Progenitor cell of endocrine pancreas (in vitro differentiated cells): ENCODE measurements at places on chromosomes 11 and 22. TPM values are rescaled to one million over a fixed set of nuclear protein-coding genes. Genes with fewer than 3 reads are reported as not detected.

Gene TMEM191B
- 2.2 and 3.3 TPM in 2 replicates for total RNA-seq

Gene TUBA8
- 2.4 and 3.2 TPM in 2 replicates for total RNA-seq

Gene HEPN1
- total RNA-seq = not detected in 2 replicates

DNA sequence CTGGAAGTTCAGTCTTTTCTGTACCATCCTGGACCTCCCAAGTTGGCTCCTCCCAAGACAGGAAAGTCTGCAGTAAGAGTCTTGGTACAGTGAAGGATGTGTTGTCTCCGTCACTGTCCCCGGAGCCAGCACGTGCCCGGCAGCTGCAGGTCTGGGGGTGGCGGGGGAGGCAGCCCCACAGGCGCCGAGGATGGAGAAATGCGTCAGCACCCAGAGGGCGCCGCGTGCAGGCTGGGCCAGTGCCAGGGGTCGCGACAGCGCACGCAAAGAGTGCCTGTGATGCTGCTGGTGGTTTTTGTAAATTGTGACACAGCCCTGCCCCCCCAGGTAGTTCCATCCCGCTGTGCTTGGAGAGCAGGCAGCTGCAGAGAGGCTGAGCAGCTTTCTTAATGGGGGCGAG, 1200.5 kb downstream of the BRD1 start:
- H3K36me3 ChIP-seq = no peaks in the 10 kb centered on the region
- H3K27me3 ChIP-seq = no peaks in the 10 kb centered on the region
- no peak overlapping the region for H3K27ac ChIP-seq
- H3K4me1 ChIP-seq = peaks cover 7% of the 10 kb centered on the region
- H3K4me3 ChIP-seq = no peak overlapping the region

Gene IGF2
- 4,678 and 5,100 TPM in 2 replicates for total RNA-seq

- H3K4me1 ChIP-seq = peaks cover 14% of the 10 kb centered on the region
- no peak overlapping the region for H3K27ac ChIP-seq
- no peak overlapping the region for H3K4me3 ChIP-seq
- DNase-seq = no peak
- peaks cover 6% of the 10 kb centered on the region for H3K27me3 ChIP-seq
Measured at GRCh38 chr22:34842630-34843029, 223.3 kb upstream of the ISX start.

Gene CD3G
- total RNA-seq = not detected in 2 replicates

Gene BARX2
- total RNA-seq = 2.4 and 3.7 TPM in 2 replicates

DNA sequence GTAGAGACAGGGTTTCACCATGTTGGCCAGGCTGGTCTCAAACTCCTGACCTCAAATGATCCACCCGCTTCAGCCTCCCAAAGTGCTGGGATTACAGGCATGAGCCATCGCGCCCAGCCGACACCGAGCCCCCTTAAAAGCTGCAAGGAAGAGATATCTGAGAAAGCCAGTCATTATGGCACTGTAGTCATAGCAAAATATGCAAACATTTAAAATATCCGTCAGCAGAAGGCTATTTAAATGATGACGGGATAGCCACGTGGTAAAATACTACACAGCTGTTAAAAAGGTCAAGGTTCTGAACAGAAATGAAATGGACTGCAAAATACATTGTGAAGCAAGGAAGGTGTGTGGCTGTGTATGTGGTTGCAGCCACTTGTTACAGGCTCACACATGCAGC, 6.4 kb upstream of the CCDC88B start:
- H3K27me3 ChIP-seq = peaks cover 15% of the 10 kb centered on the region
- H3K27ac ChIP-seq = no peak overlapping the region
- H3K36me3 ChIP-seq = no peaks in the 10 kb centered on the region

DNA sequence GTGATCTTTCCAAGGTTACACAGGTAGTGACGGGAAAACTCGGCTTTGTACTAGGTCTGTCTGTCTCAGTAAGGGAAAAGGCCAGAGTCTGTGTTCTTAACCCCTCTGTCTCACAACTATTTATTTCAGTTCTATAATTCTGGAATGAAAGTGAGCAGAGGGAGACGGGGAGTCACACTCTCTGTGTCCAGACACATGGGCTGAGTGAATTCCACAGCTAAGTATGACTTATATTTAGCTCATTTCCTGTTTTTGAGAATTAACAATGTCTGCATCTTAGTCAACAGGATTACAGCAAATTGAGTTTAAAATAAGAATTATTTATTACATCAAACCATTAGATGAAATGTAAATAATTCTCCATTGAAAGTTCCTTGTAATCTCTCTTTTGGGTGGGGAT, 62.5 kb upstream of the OR4B1 start:
- H3K27me3 ChIP-seq = no peaks in the 10 kb centered on the region
- no peak overlapping the region for H3K27ac ChIP-seq
- peaks cover 37% of the 10 kb centered on the region for H3K36me3 ChIP-seq
- H3K4me3 ChIP-seq = no peak overlapping the region
- H3K4me1 ChIP-seq = no peaks in the 10 kb centered on the region
- no peak for DNase-seq

DNA sequence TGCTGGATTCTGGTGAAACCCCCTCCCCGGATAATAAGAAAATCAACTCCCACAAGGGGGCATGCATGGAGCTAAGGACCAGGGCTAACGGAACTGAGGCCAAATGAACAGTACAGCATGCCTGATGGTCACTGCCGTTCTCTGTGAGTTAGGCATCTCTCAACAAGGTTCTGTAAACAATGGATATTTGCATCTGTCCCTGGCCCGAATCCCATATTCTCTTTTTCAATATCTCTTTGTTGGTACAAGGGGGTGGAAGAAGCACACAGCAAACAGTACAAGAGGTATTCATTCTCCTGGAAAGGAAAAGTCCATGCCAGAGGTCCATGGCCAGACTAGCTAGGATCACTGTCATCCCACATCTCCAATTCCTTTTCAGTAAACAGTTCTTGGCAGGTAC, 32.2 kb upstream of the APOA1 start:
- no peaks in the 10 kb centered on the region for H3K27me3 ChIP-seq
- no peak overlapping the region for H3K4me3 ChIP-seq
- DNase-seq = no peak

Gene KCNC1
- total RNA-seq = 0.67 and 1.2 TPM in 2 replicates

Gene C11orf16
- total RNA-seq = not detected in 2 replicates

DNA sequence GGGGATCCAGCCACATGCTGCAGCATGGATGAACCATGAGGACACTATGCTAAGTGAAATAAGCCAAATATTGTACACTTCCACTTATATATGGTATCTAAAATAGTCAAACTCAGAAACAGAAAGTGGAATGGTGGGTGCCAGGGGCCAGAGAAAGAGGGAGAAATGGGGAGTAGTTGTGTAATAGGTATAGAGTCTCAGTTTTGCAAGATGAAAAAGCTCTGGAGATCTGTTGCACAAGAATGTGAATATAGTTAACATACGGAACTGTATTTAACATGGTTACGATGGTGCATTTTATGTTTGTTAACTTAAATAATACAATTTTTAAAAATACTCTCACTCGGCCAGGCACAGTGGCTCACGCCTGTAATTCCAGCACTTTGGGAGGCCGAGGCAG, 21.2 kb downstream of the GDPD5 start:
- no peaks in the 10 kb centered on the region for H3K36me3 ChIP-seq
- no peak overlapping the region for H3K4me3 ChIP-seq
- no peaks in the 10 kb centered on the region for H3K4me1 ChIP-seq
- peaks cover 4% of the 10 kb centered on the region for H3K27me3 ChIP-seq

DNA sequence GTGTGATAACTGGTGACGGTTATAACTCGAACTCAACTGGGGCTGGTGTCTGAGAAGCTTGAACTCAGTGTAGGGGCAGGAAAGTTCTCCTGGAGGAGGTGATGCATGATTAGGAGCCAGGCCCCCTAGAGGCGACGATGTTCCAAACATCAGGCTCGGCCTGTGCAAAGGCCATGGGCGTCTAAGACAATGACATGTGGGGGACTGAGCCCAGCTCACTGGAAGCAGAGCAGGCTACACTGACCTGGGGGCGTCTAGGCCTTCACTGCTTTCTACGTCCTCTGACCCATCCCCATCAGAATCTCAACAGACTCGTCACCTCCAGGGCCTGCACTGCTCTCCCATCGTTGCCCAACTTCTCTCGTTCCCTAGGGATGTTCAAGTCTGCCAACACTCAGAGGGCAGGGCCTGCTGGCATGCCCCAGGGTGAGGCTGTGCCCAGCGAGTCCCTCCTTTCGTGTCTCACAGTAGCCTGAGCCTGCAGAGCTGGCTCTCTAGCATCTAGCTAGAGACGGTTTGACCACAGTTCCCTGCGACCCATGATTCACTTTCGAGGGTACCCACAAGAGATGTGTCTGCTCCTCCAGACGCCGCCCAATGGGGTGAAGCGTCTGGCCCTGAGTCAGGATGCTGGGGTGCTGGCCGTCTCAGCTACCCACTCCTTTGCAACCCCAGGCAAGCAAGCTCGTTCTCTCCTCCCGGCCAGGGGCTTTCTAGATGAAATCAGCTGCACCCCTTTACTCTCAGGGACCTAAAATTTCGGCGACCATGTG, 1.1 kb upstream of the ATG16L2 start:
- peaks cover 8% of the 10 kb centered on the region for H3K36me3 ChIP-seq
- H3K4me1 ChIP-seq = peaks cover 19% of the 10 kb centered on the region
- no peaks in the 10 kb centered on the region for H3K27me3 ChIP-seq
- peak overlapping the region; percentile 97 for H3K27ac ChIP-seq

- no peaks in the 10 kb centered on the region for H3K27me3 ChIP-seq
- H3K27ac ChIP-seq = no peak overlapping the region
- no peak for DNase-seq
- no peaks in the 10 kb centered on the region for H3K36me3 ChIP-seq
Measured at GRCh38 chr11:117134431-117134830, 9.7 kb upstream of the PAFAH1B2 start.

Gene NXPE1
- not detected in 2 replicates for total RNA-seq

Gene KRTAP5-1
- total RNA-seq = not detected in 2 replicates

- peak overlapping the region; percentile 92 for H3K27ac ChIP-seq
- no peak for DNase-seq
- H3K4me1 ChIP-seq = peaks cover 13% of the 10 kb centered on the region
- no peak overlapping the region for H3K4me3 ChIP-seq
- no peaks in the 10 kb centered on the region for H3K27me3 ChIP-seq
- no peaks in the 10 kb centered on the region for H3K36me3 ChIP-seq
Measured at GRCh38 chr22:26568207-26568706, 21.7 kb downstream of the TPST2 start.

- peaks cover 32% of the 10 kb centered on the region for H3K4me1 ChIP-seq
- H3K36me3 ChIP-seq = no peaks in the 10 kb centered on the region
- no peaks in the 10 kb centered on the region for H3K27me3 ChIP-seq
- H3K4me3 ChIP-seq = no peak overlapping the region
Measured at GRCh38 chr11:108596701-108597100, 3.1 kb upstream of the EXPH5 start.

Gene LMO1
- total RNA-seq = 0.43 and 0.84 TPM in 2 replicates

DNA sequence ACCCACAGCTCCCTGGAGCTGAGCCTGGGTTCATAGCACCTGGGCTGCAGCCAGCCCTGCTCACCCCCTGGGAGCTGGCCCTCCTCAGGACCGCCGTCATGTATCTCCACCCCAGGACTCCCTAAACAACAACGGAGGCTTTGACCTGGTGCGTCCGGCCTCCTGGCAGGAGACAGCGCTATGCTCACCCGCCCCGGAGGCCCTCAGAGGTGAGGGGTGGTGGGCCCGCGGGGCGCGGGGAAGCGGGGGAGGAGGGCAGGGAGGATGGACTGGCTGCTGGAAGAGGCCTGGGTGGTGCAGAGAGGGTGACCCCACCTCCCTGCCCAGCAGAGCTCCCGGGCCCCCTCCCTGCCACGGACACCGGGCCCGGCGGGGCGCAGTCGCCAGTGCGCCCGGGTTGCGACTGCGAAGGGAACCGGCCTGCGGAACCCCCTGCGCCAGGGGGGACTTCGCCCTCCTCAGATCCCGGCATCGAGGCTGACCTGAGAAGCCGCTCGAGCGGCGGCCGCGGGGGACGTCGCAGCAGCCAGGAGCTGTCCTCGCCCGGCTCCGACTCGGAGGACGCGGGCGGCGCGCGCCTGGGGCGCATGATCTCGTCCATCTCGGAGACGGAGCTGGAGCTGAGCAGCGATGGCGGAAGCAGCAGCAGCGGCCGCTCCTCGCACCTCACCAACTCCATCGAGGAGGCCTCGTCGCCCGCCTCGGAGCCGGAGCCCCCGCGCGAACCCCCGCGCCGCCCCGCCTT, 3.1 kb downstream of the MAPK8IP2 start:
- H3K27me3 ChIP-seq = peaks cover 41% of the 10 kb centered on the region
- no peak overlapping the region for H3K4me3 ChIP-seq
- no peak for DNase-seq
- peaks cover 5% of the 10 kb centered on the region for H3K4me1 ChIP-seq
- no peak overlapping the region for H3K27ac ChIP-seq

DNA sequence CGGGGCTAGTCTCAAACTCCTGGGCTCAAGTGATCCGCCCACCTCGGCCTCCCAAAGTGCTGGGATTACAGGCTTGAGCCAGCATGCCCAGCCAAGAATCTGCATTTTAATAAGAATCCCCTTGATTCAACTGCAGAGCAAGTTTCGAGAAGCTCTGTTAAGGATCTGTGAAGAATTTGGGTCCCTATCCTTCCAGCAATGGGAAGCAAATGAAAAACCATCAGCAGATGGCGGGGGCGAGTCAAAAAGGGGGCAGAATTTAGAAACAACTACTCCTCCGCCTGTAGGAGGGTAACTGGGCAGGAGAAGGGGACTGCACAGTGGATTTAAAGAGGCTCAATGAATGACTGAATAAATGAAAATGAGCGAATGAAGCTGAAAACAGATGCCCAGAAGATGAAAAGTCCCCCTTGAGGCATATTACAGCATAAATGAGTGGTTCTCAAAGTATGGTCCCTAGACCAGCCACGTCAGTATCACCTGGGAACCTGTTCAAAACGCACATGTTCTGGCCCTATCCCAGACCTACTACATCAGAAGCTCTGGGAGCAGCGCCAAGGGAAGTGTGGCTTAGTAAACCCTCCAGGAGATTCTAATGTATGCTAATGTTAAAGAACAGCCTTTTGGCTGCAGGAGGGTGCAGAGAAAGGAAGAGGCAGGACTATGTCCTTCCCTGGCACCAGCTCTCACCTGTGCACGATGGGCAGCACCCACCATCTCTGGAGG, 15.0 kb downstream of the VWCE start:
- peaks cover 36% of the 10 kb centered on the region for H3K36me3 ChIP-seq
- H3K4me3 ChIP-seq = no peak overlapping the region
- peaks cover 3% of the 10 kb centered on the region for H3K27me3 ChIP-seq
- H3K27ac ChIP-seq = no peak overlapping the region

DNA sequence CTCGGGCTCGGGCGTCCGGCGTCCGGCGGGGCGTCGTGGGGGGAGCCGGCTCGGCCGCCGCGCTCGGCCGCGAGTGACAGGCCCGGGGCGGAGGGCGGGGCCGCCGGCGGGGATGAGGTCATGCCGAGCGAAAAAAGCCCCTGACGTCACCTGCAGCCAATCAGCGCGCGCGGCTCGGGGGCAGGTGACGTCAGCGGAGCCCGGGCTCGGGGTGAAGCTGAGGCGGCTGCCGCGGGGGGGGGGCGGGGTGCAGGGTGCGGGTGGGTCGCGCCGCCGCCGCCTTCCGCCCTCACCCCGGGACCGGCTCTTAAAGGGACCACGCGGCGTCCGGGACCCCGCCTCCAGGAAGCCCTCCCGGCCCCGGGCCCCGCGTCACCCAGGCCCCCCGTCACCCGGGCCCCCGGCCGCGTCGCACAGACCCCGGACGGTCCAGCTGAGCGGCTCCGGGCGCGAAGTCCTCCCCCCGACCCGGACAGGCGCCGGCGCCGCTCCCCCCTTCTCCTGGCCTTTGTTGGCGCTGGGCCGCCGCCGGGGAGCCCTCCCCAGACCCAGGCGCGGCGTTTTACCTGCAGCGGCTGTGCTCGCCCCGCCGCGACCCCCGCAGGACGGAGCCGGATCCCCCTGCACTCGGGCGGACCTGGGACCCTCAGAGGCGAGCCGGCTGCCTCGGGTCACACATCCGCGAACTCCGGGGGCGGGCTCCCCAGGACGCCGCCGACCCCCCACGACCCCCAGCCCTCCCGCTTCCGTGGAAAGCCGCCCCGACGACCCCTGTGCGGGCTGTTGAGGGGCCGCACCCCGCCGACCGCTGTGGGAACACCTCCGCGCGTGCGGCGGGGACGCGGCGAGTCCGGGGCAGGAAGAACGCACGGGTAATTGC, at the start of gene DUSP8:
DUSP8 (minus strand) TSS at position 75 of the 880 bp plus-strand sequence. CDS start 6,445 bp downstream, outside the sequence.
- H3K4me1 ChIP-seq = peaks cover 1% of the 10 kb centered on the region
- peak within 1 kb of the TSS; percentile 10 for H3K27ac ChIP-seq
- peak; percentile 87 for DNase-seq
- H3K27me3 ChIP-seq = peaks cover 24% of the 10 kb centered on the region
- H3K4me3 ChIP-seq = peak within 1 kb of the TSS; percentile 73
